Stimulated activated CD4-positive, alpha-beta T cell treated with anti-CD3 and anti-CD28 coated beads, TNF-alpha, amount 100 ng/mL, for 1 hour (primary cell): ENCODE measurements at places on chromosomes 11 and 22.

- DNase-seq = no peak
Observed at GRCh38 chr11:124307093-124307492, 6.7 kb downstream of the OR8D1 start.

DNA sequence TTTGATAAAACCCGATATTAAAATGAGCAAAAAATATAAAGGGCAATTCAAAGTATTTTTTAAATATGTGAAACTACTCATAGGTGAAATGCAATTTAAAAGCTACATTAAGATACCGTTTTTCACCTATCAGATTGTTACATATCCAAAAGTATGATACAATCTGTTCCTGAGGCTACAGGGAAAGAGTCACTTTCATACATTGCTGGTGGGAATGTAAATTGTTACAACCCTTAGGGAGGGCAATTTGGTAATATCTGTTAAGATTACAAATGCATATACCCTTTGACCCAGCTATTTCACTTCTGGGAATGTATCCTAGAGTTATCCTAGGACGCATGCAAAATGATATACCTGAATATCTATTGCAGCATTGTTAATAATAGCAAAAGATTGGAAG lies 132.1 kb downstream of the BLID start:
- no peak for DNase-seq

- DNase-seq = no peak
Observed at GRCh38 chr11:78081583-78081982, 1.9 kb upstream of the NDUFC2 start.

- DNase-seq = no peak
Observed at GRCh38 chr11:122779047-122779629, 59.2 kb upstream of the CRTAM start.
